ENCODE measurements at places on chromosomes 7 and 10.

DNA sequence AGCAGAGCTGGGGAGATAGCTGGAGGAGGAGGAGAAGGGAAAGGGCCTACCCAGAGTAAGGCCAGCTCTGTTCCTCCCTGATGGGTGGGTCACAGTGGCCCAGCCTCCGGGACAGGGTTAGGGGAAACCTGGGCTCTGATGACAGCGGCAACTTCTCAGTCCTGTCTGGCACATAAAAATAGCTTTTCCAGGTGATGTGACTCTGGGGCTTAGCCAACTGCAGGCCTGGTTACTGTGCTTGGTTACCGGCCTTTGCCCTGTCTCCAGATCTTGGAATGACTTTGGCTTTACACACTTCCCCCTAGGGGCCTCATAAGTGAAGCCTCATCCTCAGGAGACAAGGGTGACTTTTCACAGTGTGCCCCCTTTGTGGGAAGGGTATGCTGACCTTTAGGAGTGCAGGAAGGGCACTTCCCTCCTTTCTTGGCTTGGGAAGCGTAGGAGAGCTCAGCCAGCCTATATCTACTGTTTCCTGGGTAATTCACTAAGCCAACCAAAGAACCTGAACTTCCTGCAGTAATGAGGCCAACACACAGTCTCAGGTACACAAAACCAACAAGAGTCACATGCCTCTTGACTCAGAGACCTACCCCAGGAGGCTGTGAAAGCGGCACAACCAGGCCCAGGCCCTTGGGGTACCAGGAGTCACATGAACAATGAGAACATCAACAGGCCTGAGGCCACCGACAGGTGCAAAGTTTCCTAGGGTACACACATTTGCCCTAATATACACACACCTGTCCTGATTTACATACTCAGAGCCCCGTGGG, 11.7 kb upstream of the HILPDA start:
- DNase-seq: no peak

DNA sequence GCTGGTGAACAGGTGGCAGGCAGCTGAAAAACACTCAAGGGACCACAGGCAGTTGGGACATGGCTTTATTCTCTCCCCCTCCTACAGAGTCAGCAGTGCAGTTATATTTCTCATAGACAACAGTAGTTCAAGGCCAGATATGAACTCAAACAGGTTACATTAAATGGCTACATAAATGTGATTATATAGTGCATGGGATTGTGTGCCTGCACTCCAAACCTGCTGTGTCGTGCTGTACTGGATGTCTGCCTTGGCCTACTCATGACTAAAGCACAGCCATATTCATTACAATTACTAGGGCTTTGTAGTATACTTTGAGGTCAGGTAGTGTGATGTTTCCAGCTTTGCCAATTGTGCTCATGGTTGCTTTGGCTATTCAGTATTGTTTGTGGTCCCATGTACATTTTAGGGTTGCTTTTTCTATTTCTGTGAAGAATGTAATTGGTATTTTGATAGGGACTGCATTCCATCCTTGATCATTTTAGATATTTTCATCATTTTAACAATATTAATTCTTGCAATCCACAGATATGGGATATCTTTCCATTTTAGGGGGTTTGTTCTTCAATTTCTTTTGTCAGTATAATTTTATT, 393.6 kb downstream of the CNTNAP2 start:
- DNase-seq: no peak

DNA sequence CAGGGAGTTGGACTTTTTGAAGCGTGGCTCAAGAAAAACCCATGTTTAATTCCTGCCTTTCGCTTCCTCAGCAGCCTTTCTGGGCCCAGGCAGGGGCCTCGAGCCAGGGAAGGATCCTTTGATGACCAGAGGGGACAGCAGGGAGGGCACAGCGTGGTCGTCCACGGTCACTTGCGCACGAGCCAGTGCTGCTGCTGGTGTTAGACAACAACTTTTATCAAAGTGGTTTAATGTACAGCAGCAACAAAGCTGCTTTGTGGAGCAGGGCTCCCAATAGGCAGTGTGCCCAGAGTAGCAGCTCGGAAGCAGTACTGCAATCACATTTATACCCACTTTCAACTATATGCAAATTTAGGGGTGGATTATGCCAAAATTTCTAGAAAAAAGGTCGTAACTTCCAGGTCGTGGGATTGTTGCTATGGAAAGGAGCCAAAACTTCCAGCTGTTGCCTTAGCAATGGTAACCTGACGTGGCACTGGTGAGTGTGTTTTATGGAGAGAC, 6.1 kb downstream of the GIMAP1 start:
- no peak for DNase-seq

DNA sequence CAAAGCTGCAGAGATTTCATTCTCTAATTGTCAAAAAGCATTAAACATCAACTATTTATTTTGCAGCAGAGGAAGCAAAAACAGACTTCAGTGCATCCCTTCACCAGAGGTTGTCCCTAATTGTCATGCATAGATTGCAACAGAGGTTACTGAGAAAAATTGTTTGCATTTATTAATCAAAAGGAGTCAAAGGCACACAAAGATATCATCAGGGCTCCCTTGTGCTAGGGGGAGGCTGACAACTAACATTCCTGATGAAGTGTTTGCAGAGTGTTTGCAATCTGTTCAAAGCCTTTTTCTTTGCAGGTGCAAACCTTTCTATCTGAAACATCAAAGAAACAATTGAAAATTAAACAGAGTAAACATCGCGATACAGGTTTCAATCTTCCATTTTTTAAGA, 227.5 kb downstream of the TEX36 start:
- no peak for DNase-seq

DNA sequence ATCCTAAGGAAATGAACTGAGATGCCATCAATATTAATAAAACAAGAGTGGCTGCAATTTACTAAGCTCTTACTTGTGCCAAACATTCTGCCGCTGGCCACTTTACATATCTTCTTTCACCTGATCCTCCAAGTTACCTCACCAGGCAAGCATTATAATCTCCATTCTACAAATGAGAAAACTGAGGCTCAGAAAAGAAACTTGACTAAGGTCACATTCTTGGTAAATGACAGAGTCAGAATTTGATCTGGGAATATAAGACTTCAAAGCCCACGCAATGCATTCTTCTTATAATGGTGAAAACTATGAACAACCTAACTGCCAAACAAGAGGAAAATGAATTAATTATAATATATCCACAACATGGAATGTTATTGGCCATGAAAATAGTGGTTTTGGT, 46.1 kb upstream of the SMNDC1 start:
- no peak for DNase-seq
